ENCODE measurements at places on chromosomes 7 and 10.

- DNase-seq, result no peak
These were observed 243.6 kb downstream of the PTPRN2 start for GRCh38 chr7:158343936-158344455.

GRCh38 chr10:124003871-124004662, 89.3 kb downstream of the CHST15 start:
- DNase-seq, result no peak

- no peak for DNase-seq
These were observed 55.3 kb downstream of the EXOC6 start for GRCh38 chr10:92903633-92904032.

DNA sequence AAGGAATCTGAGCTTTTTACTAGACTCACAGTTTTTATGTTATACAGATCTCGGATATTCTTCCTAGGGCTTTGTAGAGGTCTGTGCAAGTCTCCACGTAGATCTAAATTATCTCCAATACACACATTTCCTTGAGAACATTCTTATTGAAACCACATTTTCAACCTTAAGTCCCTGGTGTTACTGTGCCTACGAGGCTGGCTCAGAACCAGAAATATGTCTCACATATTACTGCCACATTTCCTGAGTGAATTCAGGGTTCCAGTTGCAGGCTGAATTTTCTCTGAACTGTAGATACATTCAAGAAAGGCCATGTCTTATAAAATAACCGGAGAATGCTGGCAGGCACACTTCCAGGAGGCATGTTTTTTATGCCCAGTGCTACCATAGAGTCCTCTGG, 46.5 kb downstream of the INHBA start:
- no peak for DNase-seq

DNA sequence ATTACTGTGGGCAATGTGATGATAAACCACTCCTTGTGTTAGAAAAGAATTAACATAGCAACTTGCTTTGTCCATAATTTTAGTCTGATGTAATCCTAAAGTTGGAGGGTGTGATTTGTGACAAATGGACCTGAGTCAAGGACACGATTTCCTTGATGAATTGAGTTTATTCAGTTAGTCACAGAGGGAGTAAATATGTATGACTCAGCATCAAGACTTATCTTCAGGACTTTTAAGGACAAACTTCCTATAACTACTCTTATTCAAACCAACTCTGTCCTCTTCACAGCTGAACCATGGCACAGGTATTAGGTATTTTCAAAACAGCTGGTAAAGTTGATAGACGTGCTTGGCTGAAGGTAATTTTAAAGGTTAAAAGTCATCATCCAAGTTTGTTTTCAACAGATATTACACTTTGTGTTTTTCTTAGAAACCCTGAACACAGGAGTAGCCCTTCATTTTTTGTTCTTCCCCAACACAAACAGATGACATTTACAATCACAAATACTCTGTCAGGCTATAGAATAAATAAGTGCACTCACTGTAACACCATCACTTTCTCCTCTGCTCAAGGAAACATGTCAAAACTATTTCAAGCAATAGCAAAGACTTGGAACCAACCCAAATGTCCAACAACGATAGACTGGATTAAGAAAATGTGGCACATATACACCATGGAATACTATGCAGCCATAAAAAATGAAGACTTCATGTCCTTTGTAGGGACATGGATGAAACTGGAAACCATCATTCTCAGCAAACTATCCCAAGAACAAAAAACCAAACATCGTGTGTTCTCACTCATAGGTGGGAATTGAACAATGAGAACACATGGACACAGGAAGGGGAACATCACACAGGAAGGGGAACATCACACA, 54.5 kb downstream of the COA1 start:
- DNase-seq, result no peak

GRCh38 chr10:25056726-25057125, 40.3 kb downstream of the THNSL1 start:
- no peak for DNase-seq

- DNase-seq, result no peak
These were observed 94.7 kb downstream of the ZNRF2 start for GRCh38 chr7:30379131-30379530.

- DNase-seq, result no peak
These were observed 93.0 kb downstream of the DYNC2I1 start for GRCh38 chr7:158949359-158949758.

- no peak for DNase-seq
These were observed 97.0 kb downstream of the SUGCT start for GRCh38 chr7:40231796-40232195.

- no peak for DNase-seq
These were observed 48.3 kb upstream of the OCM2 start for GRCh38 chr7:98038321-98038720.

DNA sequence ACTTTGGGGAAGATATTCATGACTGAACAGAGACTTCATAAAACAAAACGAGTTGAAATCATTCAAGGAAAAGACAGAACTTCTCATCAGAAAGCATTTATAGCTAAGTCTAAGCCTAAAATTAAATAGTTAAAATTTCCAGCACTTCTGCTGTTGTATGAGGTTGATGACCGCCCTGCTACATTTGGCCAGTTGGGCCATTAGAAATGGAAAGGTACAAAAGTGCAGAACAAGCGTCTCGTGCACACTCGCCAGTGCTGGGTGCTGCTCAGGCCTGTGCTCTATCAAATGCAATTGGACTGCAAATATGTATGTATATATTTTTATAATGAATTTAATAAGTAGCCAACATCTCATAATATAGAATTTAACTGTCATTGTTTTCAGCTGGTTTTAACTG, 34.4 kb upstream of the RNF32 start:
- no peak for DNase-seq

GRCh38 chr10:131282961-131283360, 28.6 kb downstream of the TCERG1L start:
- DNase-seq, result no peak

DNA sequence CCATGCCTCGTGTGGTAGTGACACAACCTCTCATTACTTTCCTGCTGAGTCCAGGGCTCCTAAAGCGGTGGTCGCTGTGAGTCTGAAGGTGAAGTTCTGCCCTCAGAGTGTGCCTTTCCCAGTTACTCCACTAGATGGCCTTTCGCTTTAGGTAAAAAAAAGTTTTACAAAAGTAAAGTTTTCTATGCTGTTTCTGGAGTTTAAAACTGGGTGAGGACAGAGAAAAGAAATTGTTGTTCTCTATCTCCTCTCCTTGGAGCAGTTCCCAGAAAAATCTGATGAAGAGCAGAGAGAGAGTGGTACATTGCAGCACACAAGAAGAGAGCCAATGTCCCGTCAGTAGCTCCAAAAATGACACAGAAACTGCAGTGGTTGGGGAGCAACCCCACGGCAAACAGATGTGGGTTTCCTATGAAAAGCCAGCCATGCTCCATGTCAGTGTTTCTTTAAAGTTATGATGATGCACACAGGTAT, 257.1 kb downstream of the GLI3 start:
- no peak for DNase-seq
